ENCODE measurements at places on chromosomes 7 and 10.

DNA sequence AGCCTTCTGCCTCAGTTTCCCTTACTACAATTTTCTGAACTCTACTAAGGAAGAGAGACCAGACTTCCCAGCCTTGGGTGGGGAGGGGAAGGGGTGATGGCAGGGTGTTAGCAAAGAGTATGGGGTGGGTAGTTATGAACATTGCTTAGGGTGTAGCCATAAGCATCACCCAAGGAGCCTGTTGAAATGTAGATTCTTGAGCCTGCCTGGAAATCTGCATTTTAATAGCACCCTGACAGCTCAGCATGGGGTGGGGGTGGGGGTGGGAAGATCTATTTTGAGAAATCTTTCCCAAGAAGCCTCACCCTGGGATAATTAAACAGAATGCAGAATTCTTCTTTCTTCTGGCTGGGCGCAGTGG lies 164.8 kb downstream of the NRF1 start:
- DNase-seq = no peak

- no peak for DNase-seq
Measured at GRCh38 chr7:155950898-155951553, 138.8 kb upstream of the SHH start.

GRCh38 chr10:767211-767610 lies 77.7 kb upstream of the DIP2C start:
- no peak for DNase-seq

- no peak for DNase-seq
Measured at GRCh38 chr7:64744680-64745079, 49.5 kb upstream of the ZNF138 start.

GRCh38 chr10:17455015-17455520 lies 673 bp upstream of the ST8SIA6 start:
- DNase-seq = no peak

Data from fibroblast of mammary gland (primary cell).